ENCODE measurements at places on chromosomes 4 and X. TPM values are rescaled to one million over a fixed set of nuclear protein-coding genes. Genes with fewer than 3 reads are reported as not detected.

CRLF2 gene
- not detected for total RNA-seq

TMPRSS11A gene
- total RNA-seq: not detected

STK32B gene
- 7.0 TPM for total RNA-seq

FSTL5 gene
- total RNA-seq: not detected

UBA6 gene
- total RNA-seq: 28.3 TPM

AWAT2 gene
- not detected for total RNA-seq

WDR17 gene
- total RNA-seq: 5.3 TPM

KLHL13 gene
- total RNA-seq: 9.7 TPM

EMCN gene
- 65.6 TPM for total RNA-seq

SLC25A53 gene
- 11.4 TPM for total RNA-seq

TSPAN6 gene
- total RNA-seq: 7.2 TPM

CT83 gene
- not detected for total RNA-seq

PNMA5 gene
- total RNA-seq: not detected

GAGE1 gene
- not detected for total RNA-seq

GLRA2 gene
- not detected for total RNA-seq

C4orf33 gene
- total RNA-seq: 2.2 TPM

TMEM144 gene
- total RNA-seq: 24.2 TPM

VCX3B gene
- not detected for total RNA-seq

CXXC4 gene
- total RNA-seq: 1.2 TPM

MAGEA2B gene
- not detected for total RNA-seq

ARHGAP6 gene
- total RNA-seq: 22.3 TPM

SLC38A5 gene
- total RNA-seq: 4.9 TPM

TCP11X2 gene
- total RNA-seq: not detected

MECP2 gene
- 113 TPM for total RNA-seq

SPINK2 gene
- not detected for total RNA-seq

CLNK gene
- total RNA-seq: not detected

CT45A9 gene
- not detected for total RNA-seq

DCAF12L1 gene
- total RNA-seq: 0.27 TPM

ZFP92 gene
- 1.2 TPM for total RNA-seq

XK gene
- total RNA-seq: 1.6 TPM

PSAPL1 gene
- total RNA-seq: not detected

FAM199X gene
- total RNA-seq: 20.7 TPM

STIM2 gene
- 14.3 TPM for total RNA-seq

EPGN gene
- 1.6 TPM for total RNA-seq

CXCL1 gene
- 8.7 TPM for total RNA-seq

SCOC gene
- total RNA-seq: 32.0 TPM

ARHGAP4 gene
- total RNA-seq: 92.1 TPM

HPGD gene
- 3.4 TPM for total RNA-seq

OPHN1 gene
- 5.0 TPM for total RNA-seq

PGAM4 gene
- not detected for total RNA-seq

DDX60 gene
- total RNA-seq: 16.2 TPM

ELOVL6 gene
- total RNA-seq: 1.5 TPM

ADH1A gene
- 0.99 TPM for total RNA-seq

NEXMIF gene
- 2.2 TPM for total RNA-seq
